Muscle of leg (tissue), 16 donors: ENCODE measurements at places on chromosomes 6 and 20.

- no peak for DNase-seq
Observed at GRCh38 chr6:84547341-84547801, 217.0 kb downstream of the TBX18 start.

GRCh38 chr6:20773822-20774221, 239.6 kb downstream of the CDKAL1 start:
- DNase-seq = no peak

- DNase-seq = no peak
Observed at GRCh38 chr20:37369846-37370245, 23.9 kb downstream of the SRC start.

DNA sequence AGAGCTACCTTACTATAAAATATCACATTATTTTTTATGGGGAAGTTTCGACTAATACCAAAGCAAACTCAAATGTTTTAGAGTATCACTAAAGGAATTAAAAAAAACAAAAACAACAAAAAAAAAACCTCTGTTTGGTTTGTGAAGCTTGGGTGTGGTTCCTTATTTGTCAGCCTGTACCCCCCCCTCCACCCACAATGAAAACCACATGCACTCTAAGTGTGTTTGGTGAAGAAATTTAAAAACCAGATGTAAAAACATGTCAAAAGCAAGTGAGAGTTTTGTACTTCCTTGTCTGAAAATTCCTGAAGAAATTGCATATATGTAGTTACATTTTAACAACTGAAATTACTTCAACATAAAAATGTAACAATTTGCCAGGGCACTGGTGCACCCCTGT, 3.1 kb downstream of the STK38 start:
- peak; percentile 50 for DNase-seq

- no peak for DNase-seq
Observed at GRCh38 chr6:116381000-116381399, 10.3 kb downstream of the DSE start.

DNA sequence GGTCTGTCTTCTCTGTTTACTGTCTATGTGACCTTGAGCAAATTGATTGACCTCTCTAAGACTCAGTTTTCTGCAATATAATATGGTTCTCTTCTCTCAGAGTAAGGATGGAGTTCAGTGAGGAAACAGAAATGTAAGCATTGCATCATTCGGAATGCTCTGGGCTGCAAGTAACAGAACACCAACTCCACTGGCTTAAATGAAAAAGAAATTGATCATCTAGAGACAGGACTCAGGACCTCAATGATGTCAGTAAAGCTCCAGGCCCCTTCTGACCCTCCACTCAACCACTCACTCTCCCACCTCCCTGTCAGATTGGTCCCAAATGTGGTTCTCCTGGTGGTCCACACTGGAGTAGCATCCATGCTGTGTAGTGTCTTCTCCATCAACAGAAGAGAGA, 31.9 kb downstream of the FAM110A start:
- DNase-seq = no peak

DNA sequence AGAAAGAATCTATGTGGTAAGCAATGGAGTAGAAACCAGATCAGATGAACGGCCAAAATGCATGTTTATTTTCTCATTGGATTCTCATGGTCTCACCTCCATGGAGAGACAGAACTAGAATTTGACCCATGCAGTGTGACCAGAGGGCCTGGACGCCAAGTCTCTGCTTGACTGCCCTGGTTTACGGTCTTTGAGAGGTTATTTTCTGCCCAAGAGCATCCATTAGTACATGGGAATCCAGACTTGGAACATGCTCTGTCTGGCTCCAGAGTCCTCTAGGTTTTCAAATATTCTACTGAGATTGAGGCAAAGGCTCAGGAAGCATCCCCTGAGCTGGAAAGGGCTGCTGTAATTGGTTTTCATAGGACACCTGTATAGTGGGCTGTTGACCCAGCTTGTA, 45.5 kb upstream of the UST start:
- no peak for DNase-seq

DNA sequence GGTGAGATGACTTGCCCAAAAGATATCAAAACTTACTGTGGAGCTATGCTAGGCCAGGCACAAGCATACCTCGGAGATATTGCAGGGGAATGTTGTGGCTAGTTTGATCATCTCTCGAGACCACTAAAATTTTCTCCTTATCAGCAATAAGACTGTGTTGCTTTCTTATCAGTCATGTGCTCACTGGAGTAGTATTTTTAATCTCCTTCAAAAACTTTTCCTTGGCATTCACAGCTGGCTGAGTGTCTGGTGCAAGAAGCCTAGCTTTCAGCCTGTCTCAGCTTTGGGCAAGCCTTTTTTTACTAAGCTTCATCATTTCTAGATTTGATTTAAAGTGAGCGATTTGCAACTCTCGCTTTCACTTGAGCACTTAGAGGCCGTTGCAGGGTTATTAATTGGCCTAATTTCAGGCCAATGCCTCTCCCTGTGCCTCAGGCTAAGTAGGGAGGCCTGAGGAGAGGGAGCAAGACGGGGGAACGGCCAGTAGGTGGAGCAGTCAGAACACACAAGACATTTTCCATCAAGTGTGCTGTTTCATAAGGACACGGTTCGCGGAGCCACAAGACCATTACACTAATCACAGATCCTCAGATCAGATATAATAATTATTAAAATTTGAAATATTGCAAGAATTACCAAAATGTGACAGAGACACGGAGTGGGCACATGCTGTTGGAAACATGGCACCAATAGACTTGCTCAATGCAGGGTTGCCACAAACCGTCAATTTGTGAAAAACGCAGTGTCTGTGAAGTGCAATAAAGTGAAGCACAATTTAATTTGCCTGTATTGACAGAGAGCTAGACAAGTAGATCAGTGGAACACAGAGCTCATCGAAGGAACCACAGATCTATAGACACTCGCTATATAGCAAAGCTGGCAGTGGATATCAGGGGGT, 106.8 kb upstream of the SIRPG start:
- peak; percentile 83 for DNase-seq

GRCh38 chr6:106161311-106161874, 75.3 kb downstream of the PRDM1 start:
- no peak for DNase-seq

- DNase-seq = no peak
Observed at GRCh38 chr6:104108634-104109033, 751.1 kb downstream of the HACE1 start.

DNA sequence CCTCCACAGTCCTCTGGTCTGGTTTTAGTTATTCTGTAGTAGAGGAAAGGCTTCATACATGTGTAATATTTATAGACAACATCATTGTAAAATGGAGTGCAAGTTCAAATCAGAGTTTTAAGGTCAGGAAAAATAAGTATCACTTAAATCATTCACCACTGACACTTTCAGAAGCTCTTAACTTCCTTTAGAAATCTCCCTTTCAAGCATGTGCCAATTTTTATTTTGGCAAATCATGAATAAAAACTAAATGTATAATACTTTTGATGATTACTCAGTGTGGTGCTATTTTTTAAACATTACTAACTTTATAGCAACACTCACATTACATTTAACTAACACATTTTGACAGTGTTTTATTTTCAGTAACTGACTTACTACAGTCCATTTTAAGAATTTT, 112.2 kb downstream of the OGFRL1 start:
- DNase-seq = no peak

DNA sequence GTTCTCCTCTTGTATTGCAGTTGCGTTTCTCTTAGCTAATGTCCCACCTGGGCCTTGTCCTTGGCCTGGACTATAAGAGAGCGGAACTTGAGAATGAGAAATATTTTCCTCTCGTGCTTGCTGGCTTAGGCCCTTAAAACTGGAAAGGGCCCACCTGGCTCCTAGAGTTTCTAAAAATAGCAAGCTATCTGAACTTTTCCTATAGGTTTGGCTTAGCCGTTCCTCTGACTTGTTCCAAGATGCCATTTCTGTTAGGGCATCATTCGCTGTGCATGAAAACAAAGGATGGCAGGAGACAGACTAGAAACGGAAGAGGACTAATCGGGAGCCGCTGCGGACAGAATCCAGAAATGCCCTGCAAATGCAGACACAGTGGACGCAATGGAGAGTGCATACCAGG, 4.5 kb downstream of the RIPOR3 start:
- DNase-seq = peak; percentile 96

DNA sequence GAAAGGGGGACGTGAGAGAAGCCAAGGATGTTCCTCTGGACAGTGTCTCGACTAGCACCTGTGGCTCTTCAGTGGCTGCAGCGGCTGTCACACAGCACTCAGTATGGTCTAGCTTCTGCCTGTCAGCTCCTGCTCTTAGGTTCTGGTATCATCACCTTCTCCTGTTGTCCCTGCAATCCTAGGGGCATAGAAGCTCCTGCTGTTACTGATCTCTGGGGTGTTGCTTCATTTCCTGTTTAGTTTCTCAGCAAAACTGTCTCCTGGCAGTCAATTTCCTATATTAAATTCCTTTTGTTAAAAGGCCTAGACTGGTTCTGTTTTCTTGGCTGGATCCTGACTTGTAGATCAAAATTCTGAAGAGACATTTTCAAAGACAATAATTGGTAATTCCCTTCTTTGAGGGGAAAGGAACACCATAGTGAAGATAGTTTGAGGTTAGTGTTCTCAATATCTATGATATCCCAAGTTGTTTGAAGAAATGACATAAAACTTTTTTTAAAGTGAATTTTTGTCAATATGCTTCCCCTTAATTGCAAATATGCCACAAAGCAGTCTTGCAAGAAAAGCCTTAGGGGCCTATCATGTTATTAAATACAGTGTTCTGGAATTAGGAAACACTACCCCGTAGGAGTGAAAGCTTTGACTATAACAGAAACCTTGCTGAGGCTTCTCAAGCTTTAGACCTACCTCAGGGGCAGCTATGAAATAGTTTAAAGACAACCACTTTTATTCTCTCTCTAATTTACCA, 148.5 kb downstream of the KIF6 start:
- DNase-seq = no peak

- DNase-seq = no peak
Observed at GRCh38 chr20:17519606-17520285, 11.4 kb downstream of the BFSP1 start.

DNA sequence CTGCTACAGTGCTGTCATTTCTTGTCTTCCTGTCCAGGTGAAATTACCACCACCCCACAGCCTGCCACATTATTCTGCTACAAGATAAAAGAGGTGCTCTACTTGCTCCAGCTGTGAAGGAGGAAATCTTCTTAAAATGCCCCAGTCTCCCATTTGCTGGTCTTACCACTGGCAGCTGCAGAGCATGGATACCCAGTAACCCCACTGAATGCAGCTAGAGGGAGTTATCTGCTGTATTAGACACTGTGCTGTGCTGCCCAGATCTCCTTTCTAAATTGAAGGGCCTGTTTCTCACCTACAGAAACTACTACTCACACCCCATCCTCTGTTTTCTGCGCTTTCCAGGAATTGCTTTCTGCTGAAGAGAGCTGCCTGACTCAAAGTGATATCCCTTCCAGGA, 517.8 kb downstream of the PKHD1 start:
- no peak for DNase-seq

- DNase-seq = peak; percentile 68
Observed at GRCh38 chr6:42450477-42451332, 1.0 kb downstream of the TRERF1 start.

- peak; percentile 40 for DNase-seq
Observed at GRCh38 chr6:35596448-35597442, 84.0 kb upstream of the TULP1 start.

- DNase-seq = no peak
Observed at GRCh38 chr6:50889497-50889896, 70.8 kb downstream of the TFAP2B start.

- DNase-seq = no peak
Observed at GRCh38 chr20:62603907-62604785, 38.2 kb upstream of the SLCO4A1 start.

DNA sequence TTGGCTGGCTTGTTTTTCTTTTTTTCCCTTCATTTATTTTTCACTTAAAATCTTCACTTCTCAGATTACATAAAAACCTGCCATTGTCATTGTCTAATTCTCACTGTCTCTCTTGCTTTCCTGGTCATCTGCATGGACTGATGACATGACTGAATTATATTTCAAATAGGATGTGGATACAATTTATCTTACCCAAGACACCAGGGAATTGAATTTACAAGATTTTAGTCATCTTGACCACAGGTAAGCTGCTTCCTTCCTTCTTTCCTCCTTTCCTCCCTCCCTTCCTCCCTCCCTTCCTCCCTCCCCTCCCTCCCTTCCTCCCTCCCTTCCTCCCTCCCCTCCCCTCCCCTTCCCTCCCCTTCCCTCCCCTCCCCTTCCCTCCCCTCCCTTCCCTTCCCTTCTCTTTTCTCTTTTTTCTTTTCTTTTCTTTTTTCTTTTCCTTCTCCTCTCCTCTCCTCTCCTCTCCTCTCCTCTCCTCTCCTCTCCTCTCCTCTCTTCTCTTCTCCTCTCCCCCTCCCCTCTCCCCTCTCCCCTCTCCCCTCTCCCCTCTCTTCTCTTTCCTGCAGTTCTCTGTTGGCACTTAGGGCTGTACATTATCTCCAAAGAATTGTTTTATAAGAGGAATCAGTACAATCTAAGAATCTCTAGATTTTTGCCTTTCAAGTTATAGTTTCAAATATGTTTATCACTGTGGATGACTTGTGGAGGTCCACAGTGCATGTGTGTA, 171.5 kb downstream of the CARMIL1 start:
- DNase-seq = no peak

GRCh38 chr20:62589150-62589498, 53.2 kb upstream of the SLCO4A1 start:
- DNase-seq = no peak

DNA sequence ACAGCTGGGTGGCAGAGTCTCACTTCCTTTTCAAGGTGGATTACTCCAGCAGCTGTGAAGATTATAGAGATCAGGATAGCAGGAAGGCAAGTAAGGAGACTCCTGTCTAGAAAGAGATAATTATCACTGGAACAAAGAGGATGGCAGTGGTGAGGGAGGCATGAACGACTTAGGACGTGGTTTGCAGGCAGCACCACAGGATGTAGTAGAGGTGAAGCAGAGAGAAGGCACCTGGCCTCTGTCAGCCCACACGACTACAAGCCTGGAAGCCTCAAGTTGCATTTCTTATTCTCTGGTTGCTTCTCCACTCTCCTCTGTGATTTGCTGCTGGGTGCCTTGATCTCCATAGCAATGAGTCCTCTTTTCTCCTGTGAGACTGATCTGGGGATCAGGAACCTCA, 62.7 kb downstream of the TSHZ2 start:
- no peak for DNase-seq

DNA sequence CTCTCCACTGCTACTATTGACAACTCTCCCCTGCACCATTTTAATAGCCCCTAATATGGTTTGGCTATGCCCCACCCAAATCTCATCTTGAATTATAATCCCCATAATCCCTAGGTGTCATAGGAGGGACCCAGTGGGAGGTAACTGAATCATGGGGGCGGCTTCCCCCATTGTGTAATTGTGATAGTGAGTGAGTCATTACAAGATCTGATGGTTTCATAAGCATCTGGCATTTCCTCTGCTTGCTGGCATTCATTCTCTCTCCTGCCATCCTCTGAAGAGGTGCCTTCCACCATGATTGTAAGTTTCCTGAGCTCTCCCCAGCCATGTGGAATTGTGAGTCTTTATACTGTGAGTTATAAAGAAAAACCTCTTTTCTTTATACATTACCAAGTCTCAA, 74.1 kb upstream of the TCF21 start:
- DNase-seq = no peak
